ENCODE measurements at places on chromosomes 7 and 10.

DNA sequence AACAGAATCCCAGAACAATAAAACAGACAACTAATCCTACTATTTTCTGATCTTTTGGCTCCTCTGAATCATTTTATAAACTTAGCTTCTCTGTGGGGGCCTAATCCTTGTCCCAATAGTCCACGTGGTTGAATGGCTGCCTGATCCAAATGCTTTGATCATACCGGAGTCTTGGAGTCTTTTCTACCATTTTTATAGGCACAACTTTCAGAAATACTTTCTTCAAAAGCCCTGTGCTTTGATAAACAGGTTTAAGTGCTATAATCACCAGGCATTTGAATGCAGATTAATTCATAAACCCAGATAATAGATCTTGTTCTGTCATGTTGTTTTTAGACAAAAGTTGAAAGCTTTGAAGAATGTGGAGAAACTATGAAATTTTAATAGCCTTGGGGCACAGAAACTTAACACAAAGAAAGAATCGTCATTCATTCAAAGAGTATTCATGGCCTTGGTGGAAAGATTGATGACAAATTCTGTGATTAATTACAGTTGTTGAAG is 163.7 kb downstream of the AHR start:
- no peak for DNase-seq

DNA sequence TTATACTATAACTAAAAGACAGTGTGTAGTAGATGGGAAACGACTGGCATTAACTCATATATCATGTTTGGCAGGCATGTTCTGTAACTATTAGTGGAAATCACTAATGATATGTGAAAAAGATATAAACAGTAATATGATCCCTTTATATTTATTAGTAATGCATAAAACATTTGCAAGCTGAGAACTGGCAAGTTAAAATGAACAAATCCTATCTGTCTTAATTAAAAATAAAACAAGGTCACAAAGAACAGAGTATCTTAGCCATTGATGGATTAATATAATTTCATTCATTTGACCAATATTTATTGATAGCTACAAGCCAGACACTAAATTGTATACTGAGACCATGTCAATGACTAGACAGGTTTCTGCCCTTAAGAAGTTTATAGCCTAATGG is 154.5 kb downstream of the CRPPA start:
- no peak for DNase-seq

GRCh38 chr10:74167443-74167842 is 16.4 kb downstream of the ADK start:
- no peak for DNase-seq

GRCh38 chr10:95499482-95499989 is 61.6 kb downstream of the SORBS1 start:
- DNase-seq, result no peak

GRCh38 chr10:110985497-110986275 is 66.3 kb downstream of the SHOC2 start:
- DNase-seq, result no peak

DNA sequence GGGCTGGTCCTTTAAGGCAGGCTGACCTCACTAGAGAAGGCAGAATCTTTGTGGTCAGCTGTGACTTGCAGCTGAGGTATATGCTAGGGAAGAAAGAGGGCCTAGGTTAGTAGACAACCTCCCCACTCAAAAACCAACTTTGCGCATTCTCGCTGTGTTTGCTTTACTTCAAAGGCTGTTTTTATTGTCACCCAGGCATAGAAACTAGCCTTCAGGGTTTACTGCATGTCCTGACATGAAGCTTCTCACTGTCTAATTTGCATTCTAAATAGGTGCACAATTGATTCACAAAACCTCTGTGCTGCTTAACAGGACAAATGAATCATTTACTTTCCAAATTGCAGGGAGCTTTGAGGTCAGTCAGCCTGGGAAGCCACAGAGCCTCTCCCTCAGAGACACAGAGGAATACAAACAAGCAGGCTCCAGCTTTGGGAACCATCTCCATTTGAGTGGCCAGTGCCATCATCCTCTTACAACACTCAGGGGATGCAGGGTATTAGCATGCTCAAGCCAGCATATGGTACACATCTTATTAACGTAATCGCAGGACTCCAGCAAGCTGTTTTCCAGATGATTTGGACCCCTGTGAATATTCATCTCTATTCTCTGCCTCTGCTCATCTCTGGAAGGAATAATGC is 596.4 kb upstream of the GHITM start:
- DNase-seq, result no peak

GRCh38 chr10:96297486-96297885 is 6.7 kb upstream of the DNTT start:
- no peak for DNase-seq

DNA sequence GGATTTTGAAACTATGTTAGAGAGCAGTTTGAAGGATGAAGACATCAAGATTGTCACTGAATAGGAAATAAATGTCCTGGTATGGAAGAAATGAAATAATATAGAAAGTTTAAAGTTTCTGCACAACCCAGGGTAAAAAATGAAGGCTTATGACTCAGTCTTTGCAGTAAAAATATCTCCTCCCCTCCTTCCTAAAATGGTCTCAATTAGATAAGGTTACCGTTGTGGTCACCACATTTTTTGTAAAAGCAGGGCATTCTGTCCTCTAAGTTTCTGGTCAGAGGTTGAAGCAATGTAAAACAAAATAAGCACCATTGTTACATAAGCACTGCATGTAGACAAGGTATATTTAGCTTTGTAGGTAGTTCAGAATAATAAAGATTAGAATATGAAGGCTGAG is 403.5 kb downstream of the SUGCT start:
- DNase-seq, result no peak

DNA sequence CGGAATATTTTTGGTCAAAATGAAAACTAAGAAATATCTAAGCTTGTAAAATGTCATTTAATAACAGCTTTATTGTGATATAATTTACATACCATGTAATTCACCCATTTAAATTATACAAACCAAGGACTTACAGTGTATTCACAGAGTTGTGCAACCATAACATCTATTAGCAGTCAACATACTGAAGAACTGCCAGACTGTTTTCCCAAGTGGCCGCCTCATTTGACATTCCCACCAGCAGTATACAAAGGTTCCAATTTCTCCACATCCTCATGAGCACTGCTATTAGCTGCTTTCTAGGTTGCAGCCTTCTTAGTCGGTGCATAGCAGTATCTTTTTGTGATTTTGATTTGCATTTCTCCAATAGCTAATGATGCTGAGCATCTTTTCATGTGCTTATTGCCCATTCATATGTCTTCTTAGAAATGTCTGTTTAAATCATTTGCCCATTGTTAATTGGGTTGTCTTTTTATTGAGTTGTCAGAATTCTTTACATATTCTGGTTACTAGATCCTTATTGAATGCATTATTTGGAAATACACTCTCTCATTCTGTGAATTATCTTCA is 153.0 kb upstream of the FGFR2 start:
- DNase-seq, result no peak

GRCh38 chr10:126013489-126014281 is 117.3 kb downstream of the FANK1 start:
- DNase-seq, result peak; percentile 2

DNA sequence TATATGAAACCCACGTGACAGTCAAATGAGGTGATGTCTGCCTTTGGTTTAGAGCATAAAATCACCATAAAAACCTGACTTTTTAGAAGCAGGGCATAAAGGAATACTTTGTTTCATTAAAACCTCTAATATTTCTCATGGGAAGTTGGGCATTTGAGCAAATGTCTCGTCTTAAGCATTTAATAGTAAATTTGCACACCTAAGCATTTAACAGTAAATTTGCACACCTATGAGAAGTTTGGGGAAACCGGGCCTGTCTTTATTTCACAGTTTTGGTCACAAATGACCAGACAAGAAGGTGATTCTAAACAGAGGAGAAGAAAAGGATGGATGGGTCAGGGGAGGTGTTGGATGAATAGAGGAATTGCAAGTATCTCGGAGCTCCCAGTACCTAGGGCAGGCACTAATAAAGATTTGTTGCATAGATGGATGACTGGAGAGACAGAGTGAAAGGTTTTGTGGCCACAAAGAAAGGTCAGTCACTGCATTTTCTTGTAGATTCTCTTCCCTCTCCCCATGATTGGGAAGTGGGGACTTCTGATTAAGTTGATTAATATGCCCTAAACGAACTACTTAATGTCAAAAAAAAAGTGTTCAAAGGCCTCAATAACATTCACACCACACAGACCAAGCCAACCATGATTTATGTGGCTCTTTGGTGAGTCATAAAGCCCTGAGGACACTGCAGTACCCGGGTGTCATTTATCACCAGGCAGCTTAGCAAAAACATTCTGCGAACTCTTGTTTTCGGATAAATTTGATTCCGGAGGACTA is 158.2 kb downstream of the SPAG6 start:
- no peak for DNase-seq

GRCh38 chr7:77474756-77475155 is 58.6 kb upstream of the GSAP start:
- no peak for DNase-seq

DNA sequence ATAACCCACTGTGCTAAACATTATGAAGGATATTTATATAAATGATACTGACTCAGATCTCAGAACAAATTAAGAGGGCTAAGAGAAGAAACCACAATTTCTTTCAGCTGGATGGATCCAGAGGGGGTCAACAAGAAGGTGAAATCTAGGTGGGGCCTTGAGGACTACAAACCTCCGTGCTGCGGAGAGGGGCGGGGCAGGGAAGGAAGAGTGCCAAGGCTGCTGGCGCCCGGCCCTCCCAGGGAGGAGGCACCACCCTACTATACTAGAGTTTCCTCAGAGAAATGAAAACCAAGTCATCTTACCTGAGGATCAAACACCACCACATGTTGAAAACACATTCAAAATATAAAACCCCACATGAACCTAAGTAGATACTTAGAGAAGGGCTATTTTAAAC is 29.3 kb upstream of the CRYGN start:
- no peak for DNase-seq

GRCh38 chr7:38195804-38196595 is 18.0 kb downstream of the STARD3NL start:
- DNase-seq, result no peak

DNA sequence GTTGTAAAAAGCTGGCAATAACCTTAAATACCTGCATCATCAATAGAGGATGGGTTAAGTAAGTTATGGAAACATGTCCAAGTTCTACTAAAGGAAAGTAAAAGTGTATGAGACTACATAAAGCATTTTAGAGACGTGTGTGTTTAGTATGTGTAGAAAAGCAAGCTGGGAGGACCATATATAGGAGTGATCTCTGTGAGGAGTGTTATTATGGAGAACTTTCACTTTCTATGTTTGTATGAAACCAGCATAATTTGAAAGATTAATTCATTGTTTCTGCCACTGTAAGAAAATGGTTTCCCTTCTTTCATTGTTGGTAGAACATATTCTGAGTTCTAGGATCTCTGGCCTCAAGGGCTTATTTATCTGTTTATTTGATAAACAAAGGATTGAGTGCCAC is 19.2 kb upstream of the PDLIM1 start:
- no peak for DNase-seq

DNA sequence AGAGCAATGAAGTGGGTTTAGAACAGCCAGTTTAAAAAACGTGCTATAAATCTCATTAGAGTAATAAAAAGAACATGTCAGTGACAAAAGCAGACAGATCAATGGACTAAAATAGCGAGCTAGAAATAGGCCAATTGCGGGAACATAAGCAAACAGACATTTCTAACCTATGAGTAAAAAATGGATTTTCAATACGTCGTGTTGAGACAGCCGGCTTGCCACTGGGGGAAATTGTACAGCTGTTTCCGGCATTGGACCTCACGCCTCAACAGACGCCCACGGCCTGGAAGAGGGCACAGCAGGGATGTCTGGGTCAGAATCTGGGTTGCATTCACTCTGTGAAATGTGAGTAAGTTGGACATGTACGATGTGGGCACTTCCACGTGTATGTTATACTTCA is 92.9 kb downstream of the SVOPL start:
- DNase-seq, result no peak

GRCh38 chr7:91045606-91046005 is 218.6 kb upstream of the FZD1 start:
- DNase-seq, result no peak

GRCh38 chr7:16822029-16822428 is 17.2 kb upstream of the AGR2 start:
- no peak for DNase-seq

DNA sequence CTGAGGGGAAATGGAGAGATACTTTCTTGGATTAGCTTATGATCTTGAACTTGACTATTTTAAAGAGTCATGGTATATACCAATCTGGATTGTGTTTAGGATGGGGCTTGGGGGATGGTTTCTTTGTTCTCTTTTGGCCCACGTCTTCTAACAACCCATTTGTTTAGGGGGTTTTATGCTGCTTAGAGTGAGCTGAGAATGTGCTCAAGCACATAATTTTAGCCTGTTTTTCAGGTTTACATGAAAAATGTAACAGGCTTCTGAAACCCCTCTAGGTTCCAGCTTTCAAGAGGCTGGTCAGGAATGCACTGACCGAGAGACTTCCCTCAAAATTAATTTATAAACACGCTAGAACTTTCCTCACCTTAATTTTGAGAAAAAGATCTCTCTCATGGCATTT is 94.3 kb downstream of the AUTS2 start:
- DNase-seq, result no peak

- DNase-seq, result no peak
Observed at GRCh38 chr7:2460188-2460587, 16.0 kb downstream of the GRIFIN start.

DNA sequence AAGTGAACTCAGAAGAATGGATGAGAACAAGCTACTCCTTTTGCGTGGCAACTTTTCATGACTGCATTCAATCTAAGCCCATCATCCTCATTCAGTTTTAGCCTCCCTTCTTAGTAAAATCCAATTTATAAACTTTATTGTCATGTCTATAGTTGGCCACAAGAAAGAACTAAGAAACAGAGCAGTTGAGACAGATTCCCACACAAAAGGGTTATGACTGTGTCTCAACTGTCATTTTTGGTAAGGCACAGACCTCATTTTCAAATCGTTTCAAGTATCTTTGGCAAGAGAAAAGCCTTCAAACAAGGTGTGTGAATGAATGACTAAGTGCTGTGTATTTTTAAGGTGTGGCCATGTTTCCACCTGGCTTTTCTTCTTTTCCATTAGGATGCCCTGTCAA is 84.2 kb upstream of the CREB5 start:
- DNase-seq, result no peak

DNA sequence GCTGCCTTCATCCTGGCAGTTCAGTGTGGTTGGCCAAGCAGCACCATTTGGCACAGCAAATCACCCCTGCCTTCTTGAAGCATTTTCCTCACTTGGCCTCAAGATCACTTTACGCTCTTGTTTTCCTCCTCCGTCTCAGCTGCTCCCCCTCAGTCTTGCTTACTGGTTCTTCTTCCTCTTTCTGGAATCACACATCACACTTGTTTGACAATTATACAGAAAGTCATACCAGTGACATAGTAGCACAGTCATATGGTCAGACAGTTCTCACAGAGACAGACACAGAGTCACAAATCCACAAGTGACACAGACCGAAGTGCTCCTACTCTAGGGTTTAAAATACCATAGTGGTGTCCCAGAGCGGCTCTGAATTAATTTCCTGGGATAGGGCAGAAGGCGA is 43.8 kb upstream of the ARL4A start:
- DNase-seq, result no peak

GRCh38 chr10:90947030-90947960 is 26.4 kb upstream of the ANKRD1 start:
- no peak for DNase-seq

GRCh38 chr10:120953897-120954296 is 102.7 kb downstream of the WDR11 start:
- no peak for DNase-seq

GRCh38 chr10:51171946-51172345 is 97.7 kb downstream of the PRKG1 start:
- no peak for DNase-seq

All from CD4-positive, alpha-beta T cell treated with Interleukin-1 beta for 1 hour (primary cell).